NCI-H226 (cell line): ENCODE measurements at places on chromosomes 4 and X.
A peak's percentile ranks its signal among the peaks of the same experiment; 100 is the strongest.

DNA sequence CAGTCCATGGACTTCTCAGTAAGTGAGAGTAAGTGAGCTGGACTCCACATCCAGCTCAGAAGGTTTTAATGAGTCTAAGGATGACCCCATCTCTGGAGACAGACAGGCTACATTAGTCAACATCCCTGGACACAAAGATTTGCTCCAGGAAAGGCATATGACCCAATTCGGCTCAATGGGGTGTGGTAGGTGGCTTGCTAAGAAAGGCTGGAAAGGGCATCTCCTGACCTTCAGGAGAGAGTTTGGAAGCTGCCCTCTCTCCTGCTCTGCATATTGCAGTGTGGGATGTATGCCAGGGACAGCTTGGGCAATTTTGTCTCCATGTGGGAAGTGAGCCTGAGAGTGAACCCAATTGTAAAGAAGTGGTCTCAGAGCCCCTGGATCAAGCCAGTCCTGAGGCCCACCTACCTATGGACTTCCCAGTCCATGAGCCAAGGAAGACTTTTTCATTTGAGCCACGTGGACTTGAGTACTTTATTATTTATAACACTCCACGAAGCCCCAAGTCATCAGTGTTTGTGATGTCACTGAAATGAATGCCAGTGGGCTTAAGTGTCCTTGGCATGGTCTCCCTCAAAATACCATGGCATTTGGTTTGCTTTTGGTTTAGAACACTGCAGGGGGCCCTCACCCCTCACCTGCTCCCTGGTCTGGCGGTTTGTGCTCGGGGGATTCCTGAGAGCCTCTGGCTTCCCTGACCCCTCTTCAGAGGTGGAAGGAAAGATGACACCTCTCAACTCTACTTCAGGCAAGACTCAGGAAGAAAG is 10.4 kb upstream of the ABLIM2 start:
- DNase-seq: no peak

DNA sequence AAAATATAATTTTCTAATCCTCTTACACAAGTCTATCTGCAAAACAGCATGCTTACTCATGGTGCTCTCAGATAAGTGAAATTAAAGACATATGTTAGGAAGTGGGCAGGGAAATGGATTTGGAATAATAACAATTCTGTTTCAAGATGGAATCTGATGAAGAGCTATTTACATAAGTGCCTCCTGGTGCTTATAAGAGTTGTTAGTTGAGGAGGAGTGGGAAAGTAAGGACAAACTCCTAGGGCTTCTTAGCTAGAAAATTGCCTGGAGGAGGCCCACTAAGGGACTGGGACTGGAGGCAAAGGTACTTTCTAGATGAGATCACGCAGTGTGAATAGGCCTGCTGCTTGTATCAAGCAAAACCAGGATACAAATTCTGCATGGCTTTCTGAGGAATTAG is 939.8 kb downstream of the GLUD2 start:
- no peak for DNase-seq

DNA sequence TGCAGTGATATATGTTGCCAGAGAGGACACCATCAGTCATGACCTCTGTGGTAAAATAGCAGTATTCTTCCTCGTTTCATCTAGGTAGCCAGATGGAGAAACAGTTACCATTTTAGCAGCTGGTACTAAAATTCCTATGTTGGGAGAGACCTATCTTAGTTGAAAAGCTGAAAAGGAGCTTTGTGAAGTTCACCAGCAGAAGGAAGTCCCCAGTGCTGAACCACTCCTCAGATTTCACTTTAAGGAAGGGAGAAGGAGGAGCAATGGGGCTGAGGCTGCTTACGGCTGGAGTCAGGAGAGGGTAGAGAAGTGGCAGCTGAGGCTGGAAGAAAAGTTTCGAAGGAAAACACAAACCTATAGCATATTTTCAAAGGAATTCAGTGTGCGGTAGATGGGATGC is 103.7 kb downstream of the ATXN3L start:
- no peak for DNase-seq

DNA sequence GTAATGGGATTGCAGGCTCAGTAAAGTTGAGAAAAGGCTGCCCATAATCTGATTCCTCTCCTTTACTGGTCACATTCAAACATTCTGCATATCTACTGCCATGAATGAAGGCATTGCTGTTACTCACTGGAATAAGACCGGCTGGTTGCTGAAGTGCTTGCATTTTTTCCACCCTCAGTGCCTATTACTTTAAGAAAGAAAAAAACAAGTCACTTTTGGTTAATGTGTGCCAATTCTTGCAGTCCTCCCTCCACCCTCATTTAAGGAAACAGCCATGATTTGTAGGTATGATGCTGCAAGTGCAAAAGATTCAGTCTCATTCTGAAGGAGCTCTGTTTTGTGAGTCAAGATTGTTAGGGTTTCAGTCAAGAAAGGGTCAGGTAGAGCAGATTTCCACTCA is 94.9 kb downstream of the EMCN start:
- no peak for DNase-seq

GRCh38 chrX:39150220-39150619 is 349.0 kb downstream of the MID1IP1 start:
- DNase-seq: no peak

DNA sequence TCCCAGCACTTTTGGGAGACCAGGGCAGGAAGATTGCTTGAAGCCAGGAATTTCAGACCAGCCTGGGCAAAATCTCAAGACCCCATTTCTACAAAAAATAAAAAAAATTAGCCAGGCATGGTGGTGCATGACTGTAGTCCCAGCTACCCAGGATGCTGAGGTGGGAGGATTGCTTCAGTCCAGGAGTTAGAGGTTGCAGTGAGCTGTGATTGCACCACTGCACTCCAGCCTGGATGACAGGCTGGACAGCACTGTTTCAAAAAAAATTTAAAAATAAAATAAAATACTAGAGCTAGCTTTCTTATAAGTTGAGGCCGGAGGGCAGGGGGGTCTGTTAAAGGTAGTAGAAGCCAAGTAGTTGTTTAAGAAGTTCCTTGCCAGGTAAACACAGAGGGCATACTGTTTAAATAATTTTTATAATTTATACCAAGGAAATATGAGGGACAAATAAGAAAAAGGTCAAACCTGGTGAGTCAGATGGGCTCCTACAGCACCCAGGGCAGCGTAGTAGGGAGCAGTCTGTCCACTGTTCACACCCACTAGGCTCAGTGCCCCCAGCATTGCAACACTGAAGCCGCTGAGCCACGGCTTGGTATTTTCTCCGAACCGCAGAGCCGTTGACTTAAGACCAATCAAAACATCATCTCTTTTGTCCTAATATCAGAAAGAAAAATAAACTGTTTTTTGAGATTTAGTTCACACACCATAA is 17.3 kb downstream of the COQ2 start:
- peak; percentile 85 for DNase-seq

DNA sequence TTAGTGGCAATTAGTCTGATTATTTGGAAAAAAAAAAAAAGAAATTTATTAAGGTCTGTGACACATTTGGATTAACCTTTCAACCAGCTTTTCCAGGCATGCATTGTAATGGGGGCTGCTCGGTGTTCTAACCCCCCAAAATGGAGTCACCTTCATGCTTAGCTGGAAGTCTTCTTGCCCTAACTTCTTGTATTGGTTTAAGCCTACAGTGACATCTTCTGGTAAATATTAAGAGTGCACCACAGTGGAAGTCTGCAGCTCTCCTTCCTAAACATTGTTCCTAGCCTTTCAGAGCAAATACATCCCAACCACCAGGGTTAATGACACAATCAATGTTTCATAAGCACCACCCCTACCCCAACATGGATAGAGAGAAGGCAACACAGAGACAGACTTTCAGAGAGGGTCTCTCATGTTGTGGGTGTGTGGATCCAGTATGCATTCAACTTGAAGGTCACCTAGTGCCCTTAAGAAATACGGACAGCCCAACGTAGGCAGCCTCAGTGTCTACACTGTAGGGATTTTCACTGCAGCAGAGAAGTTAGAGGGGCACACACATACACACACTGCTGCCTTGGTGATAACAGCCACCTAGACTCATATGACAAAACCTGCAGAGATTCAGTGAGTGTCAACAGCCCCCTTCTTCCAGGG is 142.9 kb upstream of the MBNL3 start:
- DNase-seq: no peak

DNA sequence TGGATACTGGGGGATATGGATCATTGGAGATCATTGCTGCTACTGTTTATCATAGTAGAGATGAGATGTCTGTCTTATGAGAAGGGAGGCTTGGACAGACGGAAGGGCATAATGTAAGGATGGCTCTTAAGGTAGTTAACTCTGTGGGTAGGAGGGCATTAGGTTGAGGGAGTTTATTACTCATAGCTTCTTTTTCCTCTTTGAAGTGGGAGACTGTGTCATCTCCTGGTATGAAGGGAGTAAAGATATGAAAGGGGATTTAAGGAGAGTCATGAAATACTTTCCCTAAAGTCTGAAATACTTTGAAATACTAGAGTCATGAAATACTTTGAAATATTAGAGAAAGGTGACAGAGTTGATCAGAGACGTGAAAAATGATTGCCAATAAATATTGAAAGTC is 255.5 kb upstream of the PITX2 start:
- DNase-seq: peak; percentile 79

GRCh38 chr4:174091130-174091529 is 192.3 kb downstream of the FBXO8 start:
- no peak for DNase-seq

DNA sequence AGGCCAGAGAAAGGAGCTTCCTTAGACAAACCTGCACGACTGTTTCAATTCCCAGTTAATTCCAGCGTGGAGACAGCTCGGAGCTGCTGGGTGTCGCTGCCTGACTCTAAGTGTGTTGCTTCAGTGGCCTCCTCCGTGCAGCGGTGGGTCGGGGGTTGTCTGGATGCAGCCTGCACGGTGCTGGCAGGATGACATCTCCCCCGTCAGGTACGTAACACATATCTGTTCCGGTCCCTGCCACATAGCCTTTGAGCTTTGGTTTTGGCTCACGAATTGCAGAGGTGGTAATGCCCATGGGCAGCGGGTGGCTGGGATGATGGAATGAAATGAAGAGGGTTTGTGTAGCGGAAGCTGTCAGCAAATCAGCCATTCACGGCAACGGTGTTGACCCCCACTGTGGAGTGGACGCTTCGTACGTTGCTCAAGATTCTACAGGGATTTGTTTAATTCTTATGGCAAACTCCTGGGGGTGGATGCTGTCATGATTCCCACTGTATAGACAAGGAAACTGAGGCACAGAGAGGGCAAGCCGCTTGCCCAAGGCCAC is 33.7 kb upstream of the HMX1 start:
- no peak for DNase-seq

GRCh38 chrX:105451401-105451800 is 230.9 kb upstream of the TEX13A start:
- DNase-seq: no peak

- DNase-seq: no peak
Observed at GRCh38 chr4:118307643-118308042, 45.2 kb downstream of the PRSS12 start.

DNA sequence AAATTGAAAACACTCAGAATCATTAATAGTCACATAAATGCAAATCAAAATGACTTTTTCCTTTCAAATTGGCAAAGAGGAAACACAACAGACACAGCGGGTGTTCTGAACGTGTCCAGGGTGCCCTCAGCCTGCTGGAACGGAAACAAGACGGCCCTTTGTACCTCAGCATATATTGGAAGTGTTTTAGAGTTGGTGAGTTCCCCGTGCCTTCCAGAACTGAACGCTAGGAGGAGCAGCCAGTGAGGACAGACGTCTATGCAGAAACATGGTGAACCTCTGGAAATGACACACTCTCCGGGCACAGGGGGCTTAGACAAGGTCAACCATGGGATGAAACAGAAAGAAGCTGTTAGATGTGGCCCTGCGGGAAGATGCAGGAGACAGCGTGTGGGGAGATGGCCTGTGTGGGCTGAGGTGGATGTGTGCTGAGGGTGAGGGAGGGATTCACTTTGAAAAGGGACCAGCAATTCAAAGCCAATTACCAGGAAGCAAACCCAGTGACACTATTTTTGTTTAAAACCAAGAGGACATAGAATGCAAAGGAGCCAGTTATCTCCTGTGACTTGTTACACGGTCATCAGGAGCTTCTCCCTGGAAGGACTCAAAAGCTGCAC is 40.4 kb downstream of the RNF212 start:
- DNase-seq: peak; percentile 18

DNA sequence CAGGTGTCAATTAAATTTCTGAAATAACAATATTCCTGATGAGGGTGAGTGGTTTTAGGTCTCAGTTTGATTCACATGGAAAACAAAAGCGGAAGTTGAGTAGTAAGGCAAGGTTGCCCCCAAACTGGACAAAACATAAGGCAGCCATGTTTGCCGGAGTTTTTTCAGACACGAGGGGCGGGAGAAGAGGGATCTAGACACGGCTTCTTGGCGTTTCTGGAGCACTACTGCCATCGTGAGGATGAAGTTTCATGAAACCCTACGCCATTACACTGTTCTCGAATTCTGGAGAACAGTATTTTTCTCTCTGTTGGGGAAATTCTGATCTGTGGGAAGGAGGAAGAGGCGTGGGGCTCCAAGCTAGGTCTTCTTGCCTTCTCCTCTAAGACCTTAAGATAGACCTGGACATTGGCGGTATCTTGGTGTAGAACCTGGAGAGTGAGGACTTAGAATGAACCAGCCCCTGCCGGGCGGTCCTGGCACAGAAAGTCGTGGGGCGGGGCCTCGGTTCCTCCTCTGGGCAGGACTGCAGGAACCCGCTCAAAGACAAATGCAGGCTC is 160.3 kb downstream of the OR13H1 start:
- DNase-seq: peak; percentile 45

DNA sequence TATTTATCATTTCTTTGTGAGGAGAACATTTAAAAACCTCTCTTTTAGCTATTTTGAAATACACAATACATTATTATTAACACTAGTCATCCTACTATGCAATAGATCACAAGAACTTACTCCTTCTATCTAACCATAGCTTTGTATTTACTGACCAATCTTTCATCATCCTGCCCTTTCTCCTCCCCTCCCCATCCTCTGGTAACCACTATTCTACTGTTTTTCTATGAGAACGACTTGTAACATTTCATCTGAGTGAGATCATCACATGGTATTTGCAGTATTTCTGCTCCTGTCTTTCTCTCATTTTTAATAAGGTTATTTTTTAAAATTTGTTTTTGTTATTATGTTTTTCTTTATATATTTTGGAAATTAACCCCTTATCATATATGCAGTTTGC is 331.8 kb downstream of the TEX13C start:
- DNase-seq: no peak

GRCh38 chrX:41711021-41711667 is 12.8 kb upstream of the GPR82 start:
- DNase-seq: no peak

DNA sequence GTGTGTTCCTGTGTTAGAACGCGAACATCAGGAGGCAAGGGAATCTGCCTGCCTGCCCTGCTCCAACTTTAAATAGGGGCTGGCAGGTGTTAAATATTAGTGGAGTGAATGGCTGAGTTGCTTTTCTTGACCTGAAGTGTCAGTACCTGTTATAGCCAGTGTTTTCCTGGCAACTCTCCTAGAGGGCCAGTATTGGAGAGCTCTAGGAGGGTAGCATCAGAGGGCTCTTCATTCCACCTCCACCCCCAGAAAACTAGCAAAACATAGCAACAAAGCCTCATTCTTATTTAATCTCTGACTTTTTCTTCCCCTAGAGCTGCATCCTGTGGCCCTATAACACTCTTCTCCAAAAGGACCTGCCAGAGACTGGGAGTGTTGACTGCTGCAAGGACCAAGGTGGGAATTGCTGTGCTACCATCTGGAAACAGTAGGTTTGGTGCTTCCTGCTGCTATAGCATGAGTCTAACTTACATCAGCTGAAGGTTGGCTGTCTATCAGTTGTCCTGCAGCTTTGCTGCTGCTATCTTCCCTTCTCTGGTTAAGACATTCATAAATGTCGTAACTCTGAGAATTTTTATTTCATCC is 33.5 kb downstream of the SGMS2 start:
- DNase-seq: no peak
